ENCODE measurements at places on chromosomes 2 and 18. TPM values are rescaled to one million over a fixed set of nuclear protein-coding genes. Genes with fewer than 3 reads are reported as not detected.

Gene PSTPIP2
- 5.6 TPM for total RNA-seq

Gene SOWAHC
- total RNA-seq, result 5.3 TPM

Gene TNS1
- total RNA-seq, result 29.8 TPM

Gene RASGRP3
- total RNA-seq, result 68.6 TPM

Gene SLC23A3
- 0.60 TPM for total RNA-seq

Gene LINC00305
- not detected for total RNA-seq

Gene SLC9A4
- total RNA-seq, result not detected

Gene CCDC74A
- total RNA-seq, result 6.6 TPM

Gene RIT2
- not detected for total RNA-seq

Gene SLC5A7
- total RNA-seq, result not detected

Gene SP100
- total RNA-seq, result 119 TPM

Gene ASB18
- total RNA-seq, result not detected

Gene ANTXR1
- 1.5 TPM for total RNA-seq
